ENCODE measurements at places on chromosomes 4 and X. TPM values are rescaled to one million over a fixed set of nuclear protein-coding genes. Genes with fewer than 3 reads are reported as not detected.

The HOPX gene
- 100 TPM for total RNA-seq

The CLDN22 gene
- total RNA-seq: not detected

- H3K4me1 ChIP-seq: peaks cover 35% of the 10 kb centered on the region
- H3K27ac ChIP-seq: no peak overlapping the region
- no peak for DNase-seq
- no peak overlapping the region for H3K4me3 ChIP-seq
These were observed 5.1 kb upstream of the WDR1 start for GRCh38 chr4:10121568-10122208.

DNA sequence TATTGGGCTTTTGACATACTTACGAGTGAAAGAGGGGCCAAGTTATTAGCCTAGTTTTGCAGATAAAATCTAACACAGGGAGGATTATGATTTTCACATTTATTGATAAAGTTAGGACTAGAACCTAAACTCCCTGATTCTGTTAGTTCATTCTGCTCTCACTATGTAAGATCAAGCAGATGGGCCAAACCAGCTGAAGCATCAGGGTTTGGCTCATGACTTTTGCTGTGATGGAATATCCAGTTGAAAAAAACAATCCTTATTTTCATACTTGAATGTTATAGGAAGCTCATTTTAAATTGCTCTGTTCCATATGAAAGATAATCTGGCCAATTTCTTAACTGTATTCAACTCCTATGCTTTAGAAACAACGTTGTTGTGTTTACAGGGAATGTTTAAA is 21.2 kb downstream of the SPRY1 start:
- no peaks in the 10 kb centered on the region for H3K27me3 ChIP-seq
- no peak for DNase-seq
- no peak overlapping the region for H3K27ac ChIP-seq
- H3K4me1 ChIP-seq: peaks cover 22% of the 10 kb centered on the region

DNA sequence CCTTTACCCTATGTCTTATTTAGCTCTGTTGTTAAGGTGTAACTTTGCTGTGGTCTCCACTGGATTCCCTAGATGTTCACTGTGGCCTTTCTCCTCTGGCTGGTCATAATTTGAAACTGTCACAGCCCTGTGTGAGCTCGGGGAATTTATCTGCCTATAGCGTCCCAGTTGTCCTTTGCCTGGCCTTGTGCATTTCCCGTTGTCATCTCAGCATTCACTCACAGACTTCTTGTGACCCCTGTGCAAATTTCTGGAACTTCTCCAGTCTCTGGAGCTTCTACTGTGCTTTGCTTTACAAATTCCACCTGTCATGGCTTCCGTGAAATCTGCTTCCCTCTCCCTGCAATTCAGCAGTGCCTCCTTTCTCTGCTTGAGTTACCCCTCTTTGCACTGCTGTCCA is 106.7 kb downstream of the WWC2 start:
- no peaks in the 10 kb centered on the region for H3K4me1 ChIP-seq
- no peak overlapping the region for H3K27ac ChIP-seq
- no peak for DNase-seq
- no peaks in the 10 kb centered on the region for H3K36me3 ChIP-seq
- peaks cover 21% of the 10 kb centered on the region for H3K27me3 ChIP-seq
- H3K4me3 ChIP-seq: no peak overlapping the region
